ENCODE measurements at places on chromosomes 12 and 14.

- no peak for DNase-seq
Measured at GRCh38 chr12:94553130-94553519, 93.5 kb upstream of the CEP83 start.

DNA sequence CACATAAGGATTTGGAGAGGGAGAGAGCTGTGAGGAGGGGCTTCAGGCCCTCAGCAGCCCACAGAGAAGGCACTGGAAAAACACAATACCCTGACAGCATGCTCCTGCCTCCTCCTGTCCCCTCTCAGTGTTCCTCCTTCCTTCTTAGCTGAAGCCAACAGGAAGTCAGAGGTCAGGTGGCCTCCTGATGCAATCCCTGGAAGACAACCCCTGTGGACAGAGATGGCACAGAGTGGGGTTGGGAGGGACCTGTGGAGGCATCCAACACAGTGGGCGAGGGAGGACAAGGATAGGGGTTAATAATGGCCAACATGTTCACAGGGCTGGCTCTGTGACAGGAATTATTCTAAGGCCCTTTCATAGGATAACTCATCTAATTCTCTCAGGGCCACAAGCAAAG, 15.4 kb upstream of the IFI27L2 start:
- no peak for DNase-seq

DNA sequence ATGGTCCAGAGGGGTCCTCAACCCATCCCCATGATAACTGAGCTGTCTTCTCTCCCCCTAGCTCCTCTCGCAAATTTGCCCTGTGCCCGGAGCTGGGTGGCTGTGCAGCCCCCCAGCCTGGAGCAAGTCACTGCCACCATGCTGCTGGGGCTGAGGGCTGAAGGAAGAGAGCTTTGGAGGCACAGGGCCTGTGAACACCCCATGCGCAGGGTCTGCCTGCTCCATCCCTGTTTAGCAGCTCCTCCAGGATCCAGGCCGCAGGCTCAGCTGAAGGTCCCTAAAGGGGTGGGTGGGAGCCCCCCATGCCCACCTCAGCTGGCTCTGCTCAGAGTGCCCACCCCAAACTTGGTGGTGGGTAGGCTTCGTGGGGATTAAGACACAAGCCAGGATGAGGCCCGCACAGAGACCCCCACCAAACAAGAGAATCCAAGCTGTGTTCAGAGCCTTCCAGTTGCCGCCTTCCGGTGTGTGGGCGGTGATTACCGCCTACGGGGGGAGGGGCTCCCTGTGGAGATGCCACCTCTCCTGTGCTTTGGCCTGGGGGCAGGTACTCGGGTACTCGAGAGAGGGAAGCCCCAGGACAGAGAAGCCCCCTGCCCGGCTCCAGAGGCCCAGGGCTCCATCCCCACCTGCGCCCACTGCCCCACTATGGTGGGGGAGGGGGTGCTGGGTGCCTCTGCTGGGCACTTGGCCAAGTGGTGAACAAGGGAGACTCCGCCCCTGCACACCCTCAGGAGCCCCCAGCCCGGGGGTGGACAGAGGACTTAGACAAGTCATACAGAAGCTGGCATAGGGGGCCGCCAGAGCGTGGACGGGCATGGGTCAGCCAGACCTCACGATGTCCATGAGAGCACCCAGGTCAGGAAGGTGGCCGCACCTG, 1.4 kb upstream of the JAG2 start:
- no peak for DNase-seq

- DNase-seq: no peak
Measured at GRCh38 chr14:43687921-43688320, 819.2 kb downstream of the FSCB start.

GRCh38 chr14:53695692-53696214, 260.9 kb downstream of the BMP4 start:
- no peak for DNase-seq

DNA sequence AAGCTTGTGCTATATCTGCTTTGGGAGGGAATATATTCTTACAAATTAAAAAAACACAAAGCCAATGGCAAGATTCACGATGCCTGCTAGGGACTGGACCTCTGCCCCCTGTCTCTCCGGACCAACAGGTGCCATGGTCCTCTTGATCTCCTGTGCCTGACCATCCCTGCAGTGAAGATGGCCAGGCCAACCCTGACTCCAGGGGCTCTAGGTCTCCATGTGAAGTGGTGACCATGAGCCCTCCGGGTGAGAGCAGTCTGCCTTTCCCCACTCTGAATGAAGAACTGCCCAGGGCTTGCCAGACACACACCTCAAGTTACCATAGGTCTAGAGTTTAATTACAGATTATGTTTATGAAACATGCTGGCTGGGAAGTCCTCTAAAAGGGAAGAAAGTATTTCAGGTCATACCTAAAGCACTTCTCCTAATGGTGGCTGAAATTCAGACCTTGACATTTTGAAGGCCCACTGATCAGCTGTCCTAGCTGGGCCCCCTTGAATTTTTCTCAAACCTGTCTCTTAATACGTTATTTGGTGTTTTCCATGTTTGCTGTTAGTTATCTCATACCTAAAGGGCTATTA, 1.4 kb downstream of the ARHGDIB start:
- no peak for DNase-seq

- peak; percentile 19 for DNase-seq
Measured at GRCh38 chr12:93573552-93574223, 1.2 kb downstream of the SOCS2 start.

- no peak for DNase-seq
Measured at GRCh38 chr14:99548255-99548654, 55.8 kb downstream of the CCDC85C start.

- DNase-seq: no peak
Measured at GRCh38 chr14:48686650-48687049, 899.5 kb downstream of the RPS29 start.

DNA sequence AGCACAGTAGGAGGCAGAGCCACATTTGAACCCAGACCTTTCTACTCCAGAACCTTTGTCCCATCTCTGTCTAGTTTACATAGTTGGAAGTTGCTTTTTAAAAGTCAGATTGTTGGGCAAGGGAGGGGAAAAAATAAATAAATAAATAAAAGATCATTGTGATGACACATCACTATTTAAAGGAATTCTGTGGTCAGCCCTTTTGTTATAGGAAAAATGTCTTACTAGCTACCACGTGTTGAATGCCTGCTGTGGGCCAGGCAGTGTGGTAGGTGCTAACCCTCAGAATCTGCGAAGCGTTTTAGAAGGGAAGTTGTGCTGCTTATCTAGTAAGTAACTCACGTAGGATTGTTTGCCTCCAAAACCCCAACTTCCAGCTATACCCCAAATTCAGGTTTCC, 62.3 kb downstream of the BHLHE41 start:
- DNase-seq: no peak

GRCh38 chr12:120350576-120351350, 18.2 kb downstream of the MSI1 start:
- DNase-seq: peak; percentile 90

- DNase-seq: no peak
Measured at GRCh38 chr14:56358275-56358674, 221.3 kb upstream of the TMEM260 start.

DNA sequence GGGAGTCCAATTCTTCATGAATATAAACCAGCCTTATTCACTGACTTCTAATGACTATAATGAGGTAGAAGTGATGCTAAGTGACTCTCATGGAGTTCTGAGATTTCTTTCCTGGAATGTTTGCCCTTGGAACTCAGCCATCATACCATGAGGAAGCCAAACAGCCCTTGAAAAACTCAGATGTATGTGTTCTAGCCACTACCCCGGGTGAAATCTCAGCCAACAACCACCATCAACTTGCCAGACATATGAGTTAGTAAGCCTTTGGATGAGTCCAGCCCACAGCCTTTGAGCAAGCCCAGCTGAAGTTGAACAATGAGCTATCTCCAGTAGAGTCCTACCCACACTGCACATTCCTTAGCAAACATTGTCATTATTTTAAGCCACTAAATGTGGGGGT, 149.5 kb downstream of the SLC6A15 start:
- no peak for DNase-seq

DNA sequence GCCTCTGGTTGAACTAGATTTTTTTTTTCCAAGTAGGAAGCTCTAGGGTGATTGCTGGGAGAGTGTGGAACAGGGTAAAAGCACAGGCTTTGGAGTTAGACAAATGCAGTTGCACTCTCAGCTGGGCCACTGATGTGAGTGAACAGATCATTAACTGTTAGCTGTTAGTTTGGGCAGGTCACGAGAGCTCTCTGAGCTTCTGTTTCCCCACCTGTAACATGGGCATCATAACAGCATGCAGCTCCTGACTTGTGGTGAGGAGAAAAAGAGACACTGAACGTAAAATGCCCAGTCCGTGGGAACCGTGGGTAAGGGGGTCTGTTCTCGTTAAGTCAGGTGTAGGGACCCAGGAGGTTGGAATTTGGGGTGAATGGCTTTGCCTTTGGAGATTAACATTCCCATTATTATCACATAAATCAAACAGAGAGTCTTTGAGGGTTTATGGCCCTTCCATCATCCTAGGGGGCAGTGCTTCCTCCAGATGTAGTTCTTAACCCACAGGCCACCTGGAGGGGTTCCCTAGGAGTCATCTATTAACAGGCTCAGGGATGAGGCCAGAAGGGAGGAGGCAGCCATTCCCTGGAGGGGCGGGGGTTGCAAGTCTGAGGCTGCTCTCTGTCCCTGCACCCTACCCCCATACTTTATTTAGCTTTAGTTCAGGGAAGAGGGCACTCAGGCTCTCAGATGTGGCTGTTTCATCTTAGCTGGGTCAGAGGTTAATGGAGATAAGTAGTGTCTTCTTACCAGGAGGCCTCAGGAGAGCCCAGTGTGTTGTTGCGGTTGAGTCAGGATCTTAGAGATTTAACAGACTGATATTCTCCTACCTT, 135.2 kb downstream of the DACT1 start:
- no peak for DNase-seq

GRCh38 chr12:111201036-111201435, 167.9 kb downstream of the PHETA1 start:
- peak; percentile 25 for DNase-seq

DNA sequence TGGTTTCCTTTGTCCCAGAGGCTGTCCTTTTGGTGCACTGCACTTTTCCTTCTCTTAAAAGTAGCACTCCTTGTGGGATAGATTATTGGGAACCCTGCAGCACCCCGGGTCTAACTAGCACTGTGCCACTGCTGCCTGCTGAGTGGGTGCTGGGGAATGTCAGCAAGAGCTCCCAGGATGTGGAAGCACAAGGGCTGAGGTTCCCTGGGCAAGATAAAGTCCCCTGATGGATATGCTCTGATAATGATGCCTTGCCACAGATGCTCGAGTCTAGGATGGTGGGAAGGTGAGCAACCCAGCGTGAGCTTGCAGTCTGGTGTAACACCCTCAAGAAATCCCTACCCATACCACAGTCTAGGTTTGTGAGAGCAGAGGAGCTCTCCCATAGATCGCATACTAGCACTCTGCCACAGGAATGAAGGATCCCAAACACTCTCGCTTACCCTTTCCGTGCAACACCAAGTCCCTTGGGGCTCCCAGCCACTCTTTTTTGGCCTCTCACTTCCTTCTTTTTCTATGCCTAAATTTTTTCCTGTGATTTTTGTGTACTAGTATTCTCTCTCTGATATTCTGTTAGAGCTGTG, 32.6 kb downstream of the USP15 start:
- DNase-seq: no peak

DNA sequence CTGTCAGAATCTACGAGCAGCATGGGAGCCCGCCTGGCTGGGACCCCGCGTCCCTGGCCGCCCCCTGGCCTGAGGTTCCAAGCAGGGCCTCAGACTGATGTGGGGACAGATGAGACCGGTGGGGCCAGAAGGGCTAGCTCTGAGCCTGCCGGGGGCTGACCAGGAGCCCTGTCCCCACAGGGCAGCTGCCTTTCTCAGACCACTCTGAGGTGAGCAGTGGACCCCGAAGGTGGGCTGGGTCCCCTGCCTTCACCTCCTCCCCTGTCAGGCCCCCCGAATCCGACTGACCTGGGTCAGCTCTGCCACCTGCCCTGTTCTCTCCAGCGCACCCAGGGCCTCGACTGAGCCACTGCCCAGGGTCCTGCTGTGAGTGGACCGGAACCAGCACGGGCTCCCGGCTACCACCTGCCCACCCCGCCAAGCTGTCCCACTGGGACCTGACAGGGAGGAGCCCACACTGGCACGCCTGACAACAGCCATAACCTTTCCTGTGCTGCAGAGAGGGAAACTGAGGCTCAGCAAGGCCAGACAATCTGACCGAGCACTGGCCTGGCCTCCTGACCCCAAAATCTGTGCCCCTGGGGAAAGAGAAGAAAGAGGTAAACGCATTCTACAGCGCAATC, 29.7 kb upstream of the TMEM179 start:
- DNase-seq: no peak

GRCh38 chr12:94535510-94535921, 75.8 kb upstream of the CEP83 start:
- DNase-seq: no peak

GRCh38 chr12:69739287-69740191, 879 bp downstream of the RAB3IP start:
- DNase-seq: peak; percentile 73
